Stimulated activated CD8-positive, alpha-beta memory T cell treated with anti-CD3 and anti-CD28 coated beads, Interleukin-4, amount 100 ng/mL, for 4 hours (primary cell): ENCODE measurements at places on chromosomes 3 and 15.

- DNase-seq = no peak
Observed at GRCh38 chr3:23624305-23624704, 181.4 kb upstream of the UBE2E1 start.

- no peak for DNase-seq
Observed at GRCh38 chr3:50562861-50563260, 4.7 kb downstream of the C3orf18 start.

GRCh38 chr3:51245867-51246266, 139.2 kb upstream of the MANF start:
- no peak for DNase-seq

GRCh38 chr3:158109804-158110657, at the start of gene RSRC1:
Gene RSRC1 (plus strand): TSS chr3:158110089. CDS start chr3:158122105, 12,016 bp downstream.
- peak; percentile 50 for DNase-seq

- no peak for DNase-seq
Observed at GRCh38 chr3:60025096-60026050, 975.5 kb upstream of the CFAP20DC start.

- DNase-seq = no peak
Observed at GRCh38 chr3:129425619-129426018, 2.8 kb downstream of the EFCAB12 start.
